ENCODE measurements at places on chromosomes 3 and 15.

- no peak for DNase-seq
- no peak overlapping the region for H3K4me3 ChIP-seq
- no peaks in the 10 kb centered on the region for H3K36me3 ChIP-seq
- H3K4me1 ChIP-seq, result peaks cover 76% of the 10 kb centered on the region
- no peaks in the 10 kb centered on the region for H3K27me3 ChIP-seq
- peak overlapping the region; percentile 26 for H3K27ac ChIP-seq
These were observed 44.2 kb downstream of the SMAD6 start for GRCh38 chr15:66746231-66746605.

DNA sequence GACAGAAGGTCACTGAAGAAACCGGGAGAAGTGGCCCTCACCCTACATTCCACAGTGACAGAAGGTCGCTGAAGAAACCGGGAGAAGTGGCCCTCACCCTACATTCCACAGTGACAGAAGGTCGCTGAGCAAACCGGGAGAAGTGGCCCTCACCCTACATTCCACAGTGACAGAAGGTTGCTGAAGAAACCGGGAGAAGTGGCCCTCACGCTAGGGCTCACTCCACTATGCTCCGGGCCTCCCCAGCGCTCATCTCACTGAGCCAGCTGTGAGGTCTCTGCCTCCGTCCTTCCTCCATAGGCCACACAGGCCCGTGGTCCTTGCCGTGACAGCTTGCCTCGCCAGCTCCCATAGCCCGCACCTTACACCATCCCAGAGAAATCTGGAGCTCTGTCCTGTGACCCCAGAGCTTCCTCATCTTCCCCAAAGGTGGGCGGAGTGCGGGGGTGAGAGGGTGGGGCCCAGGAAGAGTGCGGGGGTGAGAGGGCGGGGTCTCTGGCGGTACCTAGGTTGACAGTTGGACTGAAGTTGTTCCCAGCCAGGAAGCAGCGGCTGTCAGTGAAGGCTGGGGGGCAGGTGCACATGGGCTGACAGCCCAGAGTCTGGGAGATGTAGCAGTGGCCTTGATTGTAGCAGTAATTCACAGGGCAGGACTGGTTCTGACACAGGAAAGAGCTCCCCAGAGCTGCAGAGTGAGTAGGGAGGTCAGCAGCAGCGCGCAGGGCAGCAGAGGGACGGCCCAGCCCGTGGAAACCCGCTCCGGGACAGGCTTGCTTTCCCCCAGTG lies 32.0 kb downstream of the MUC20 start:
- H3K4me3 ChIP-seq, result no peak overlapping the region
- peaks cover 5% of the 10 kb centered on the region for H3K4me1 ChIP-seq
- H3K27ac ChIP-seq, result no peak overlapping the region
- peaks cover 14% of the 10 kb centered on the region for H3K27me3 ChIP-seq
- no peak for DNase-seq
- H3K36me3 ChIP-seq, result no peaks in the 10 kb centered on the region

DNA sequence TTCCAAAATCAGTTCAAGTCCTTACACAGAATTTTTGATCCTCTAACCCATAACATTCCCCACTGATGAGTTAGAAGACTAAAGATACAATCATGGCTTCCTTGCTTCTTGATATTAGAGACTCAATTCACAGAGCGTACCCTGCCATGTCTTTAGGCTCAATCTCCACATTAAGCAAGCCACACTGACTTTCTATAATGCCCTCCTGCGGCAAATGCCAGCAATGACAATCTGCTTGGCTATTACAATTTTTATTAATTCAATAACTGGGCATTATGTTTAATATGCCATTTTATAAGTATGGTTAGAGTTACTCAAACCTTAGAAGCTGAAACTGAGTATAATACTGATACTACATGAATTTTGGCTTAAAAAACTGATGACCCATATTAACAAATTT lies 479.7 kb upstream of the NR2F2 start:
- DNase-seq, result no peak
- peaks cover 5% of the 10 kb centered on the region for H3K4me1 ChIP-seq
- no peaks in the 10 kb centered on the region for H3K27me3 ChIP-seq
- H3K36me3 ChIP-seq, result no peaks in the 10 kb centered on the region
- H3K27ac ChIP-seq, result no peak overlapping the region
- H3K4me3 ChIP-seq, result no peak overlapping the region

DNA sequence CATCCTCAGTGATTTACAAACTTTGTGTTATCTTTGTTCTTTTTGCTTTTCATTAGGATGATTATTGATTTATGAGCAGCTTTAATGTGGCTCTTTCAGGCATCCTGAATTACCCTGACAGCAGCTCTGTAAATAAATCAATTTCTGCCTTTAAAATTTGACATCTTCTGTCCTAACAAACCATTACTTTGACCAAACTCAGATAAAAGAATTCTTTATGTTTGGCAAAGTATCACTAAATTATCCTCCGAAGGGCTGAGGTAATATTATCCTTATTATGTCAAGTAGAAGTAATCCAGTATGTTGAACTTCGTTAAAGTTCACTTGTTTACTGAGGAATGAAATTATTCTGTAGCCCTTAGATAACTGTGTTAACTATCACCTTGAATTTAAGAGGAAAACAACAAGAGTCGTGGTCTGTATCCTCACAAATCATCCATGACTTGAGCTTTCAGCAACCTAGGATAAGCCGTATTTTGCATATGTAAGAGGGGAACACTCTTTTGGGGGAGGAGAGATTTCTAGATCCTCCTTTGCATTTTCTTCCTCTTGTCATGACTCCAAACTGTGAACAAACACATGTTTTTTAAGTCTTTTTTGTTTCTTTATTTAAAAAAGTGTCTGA lies 173.2 kb upstream of the STAC start:
- no peaks in the 10 kb centered on the region for H3K36me3 ChIP-seq
- peaks cover 16% of the 10 kb centered on the region for H3K4me1 ChIP-seq
- H3K4me3 ChIP-seq, result no peak overlapping the region

DNA sequence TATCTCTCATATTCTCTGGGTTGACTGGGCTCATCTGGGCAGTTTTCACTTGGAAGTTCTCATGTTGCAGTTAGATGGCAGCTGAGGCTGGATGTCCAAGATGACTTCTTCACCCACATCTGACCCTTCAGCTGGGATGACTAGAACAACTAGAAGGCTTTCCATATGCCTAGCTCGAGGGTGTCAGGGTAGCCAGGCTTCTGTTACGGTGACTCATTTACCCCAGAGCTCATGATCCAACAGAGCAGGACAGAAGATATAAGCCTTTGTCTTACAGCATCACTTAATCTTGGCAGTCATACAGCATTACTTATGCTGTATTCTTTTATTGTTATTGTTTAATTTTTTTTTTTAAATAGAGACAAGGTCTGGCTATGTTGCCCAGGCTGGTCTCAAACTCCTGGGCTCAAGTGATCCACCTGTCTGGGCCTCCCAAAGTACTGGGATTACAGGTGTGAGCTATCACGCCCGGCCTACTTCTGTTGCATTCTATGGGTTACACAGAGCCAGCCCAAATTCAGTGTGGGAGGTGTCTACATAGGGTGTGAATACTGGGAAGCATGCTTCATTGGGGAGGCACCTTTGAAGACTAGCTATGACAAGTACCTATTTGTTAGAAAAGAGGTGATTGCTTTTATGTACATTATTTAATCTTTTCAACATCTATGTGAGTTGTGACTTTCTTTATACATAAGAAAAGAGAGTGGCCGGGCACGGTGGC lies 10.7 kb downstream of the HMCES start:
- no peaks in the 10 kb centered on the region for H3K27me3 ChIP-seq
- no peak overlapping the region for H3K4me3 ChIP-seq
- no peaks in the 10 kb centered on the region for H3K4me1 ChIP-seq

GRCh38 chr3:45802146-45802545 lies 5.8 kb upstream of the SLC6A20 start:
- H3K27ac ChIP-seq, result no peak overlapping the region
- no peaks in the 10 kb centered on the region for H3K4me1 ChIP-seq
- peaks cover 24% of the 10 kb centered on the region for H3K27me3 ChIP-seq
- no peak overlapping the region for H3K4me3 ChIP-seq
- no peak for DNase-seq

GRCh38 chr3:183356920-183357319 lies 71.5 kb downstream of the MCF2L2 start:
- no peak overlapping the region for H3K4me3 ChIP-seq
- H3K27ac ChIP-seq, result no peak overlapping the region
- DNase-seq, result no peak
- no peaks in the 10 kb centered on the region for H3K27me3 ChIP-seq
- H3K36me3 ChIP-seq, result no peaks in the 10 kb centered on the region
- no peaks in the 10 kb centered on the region for H3K4me1 ChIP-seq

GRCh38 chr3:156655819-156656550 lies 18.4 kb upstream of the TIPARP start:
- no peak overlapping the region for H3K27ac ChIP-seq
- DNase-seq, result no peak
- no peak overlapping the region for H3K4me3 ChIP-seq
- H3K36me3 ChIP-seq, result no peaks in the 10 kb centered on the region
- H3K27me3 ChIP-seq, result no peaks in the 10 kb centered on the region

- no peaks in the 10 kb centered on the region for H3K36me3 ChIP-seq
- H3K27me3 ChIP-seq, result no peaks in the 10 kb centered on the region
- H3K27ac ChIP-seq, result no peak overlapping the region
- H3K4me3 ChIP-seq, result no peak overlapping the region
- no peak for DNase-seq
These were observed 122.5 kb downstream of the LEKR1 start for GRCh38 chr3:156948402-156949210.

GRCh38 chr3:38578551-38578950 lies 70.9 kb downstream of the SCN5A start:
- no peak overlapping the region for H3K4me3 ChIP-seq
- H3K36me3 ChIP-seq, result no peaks in the 10 kb centered on the region
- no peak for DNase-seq
- H3K4me1 ChIP-seq, result 0 out of 2 replicates have a peak, but pooled peaks cover 5% of the 10 kb centered on the region
- no peaks in the 10 kb centered on the region for H3K27me3 ChIP-seq
- H3K27ac ChIP-seq, result no peak overlapping the region

DNA sequence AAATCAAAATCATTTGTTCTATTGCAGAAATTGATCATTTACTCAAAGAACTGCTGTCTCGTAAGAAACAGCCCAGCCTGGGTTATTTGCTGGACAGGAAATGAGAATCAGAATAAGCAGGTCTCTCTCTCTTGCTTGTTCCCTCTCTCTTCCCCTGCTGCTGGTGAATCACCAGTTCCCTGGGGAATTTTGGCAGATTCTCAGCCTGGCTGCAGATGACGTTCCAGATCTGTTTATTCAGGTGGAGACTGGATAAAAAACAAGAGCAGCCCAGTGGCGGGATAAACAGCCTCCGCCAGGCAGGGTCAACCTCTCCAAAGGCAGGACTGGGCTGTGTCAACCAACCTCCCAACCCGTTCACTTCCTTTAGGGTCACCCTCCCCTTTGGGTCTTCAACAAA lies 72.1 kb downstream of the LRIG1 start:
- H3K4me3 ChIP-seq, result no peak overlapping the region
- no peaks in the 10 kb centered on the region for H3K27me3 ChIP-seq
- no peak for DNase-seq
- H3K36me3 ChIP-seq, result peaks cover 27% of the 10 kb centered on the region

GRCh38 chr3:66299891-66300290 lies 79.1 kb downstream of the SLC25A26 start:
- peaks cover 2% of the 10 kb centered on the region for H3K4me1 ChIP-seq
- no peak for DNase-seq
- no peaks in the 10 kb centered on the region for H3K36me3 ChIP-seq
- no peak overlapping the region for H3K27ac ChIP-seq
- H3K4me3 ChIP-seq, result no peak overlapping the region
- H3K27me3 ChIP-seq, result no peaks in the 10 kb centered on the region
